ENCODE measurements at places on chromosomes 1 and 21.
A peak's percentile ranks its signal among the peaks of the same experiment; 100 is the strongest.

- peak; percentile 64 for DNase-seq
Measured at GRCh38 chr1:31715087-31715872, 11.5 kb upstream of the COL16A1 start.

DNA sequence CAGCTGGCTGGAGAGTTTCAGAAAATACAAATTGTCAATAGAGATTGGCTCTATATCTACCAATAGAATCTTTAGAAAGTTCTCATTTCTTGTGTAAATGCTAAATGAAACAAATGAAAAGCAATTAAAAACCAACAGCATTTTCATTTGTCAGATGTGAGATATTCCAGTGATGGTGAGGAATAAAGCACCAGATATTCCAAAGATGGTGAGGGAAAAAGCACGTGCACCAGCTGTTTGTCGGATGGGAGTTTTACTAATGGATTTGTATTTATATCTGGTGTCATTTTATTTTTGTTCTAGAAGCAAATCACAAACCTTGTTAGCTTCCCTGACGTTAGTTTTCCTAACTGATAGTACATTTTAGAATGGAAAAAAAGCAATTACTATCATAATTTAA is 188.8 kb downstream of the PCP4 start:
- no peak for DNase-seq

GRCh38 chr21:17610911-17611310 is 1.8 kb downstream of the BTG3 start:
- no peak for DNase-seq

DNA sequence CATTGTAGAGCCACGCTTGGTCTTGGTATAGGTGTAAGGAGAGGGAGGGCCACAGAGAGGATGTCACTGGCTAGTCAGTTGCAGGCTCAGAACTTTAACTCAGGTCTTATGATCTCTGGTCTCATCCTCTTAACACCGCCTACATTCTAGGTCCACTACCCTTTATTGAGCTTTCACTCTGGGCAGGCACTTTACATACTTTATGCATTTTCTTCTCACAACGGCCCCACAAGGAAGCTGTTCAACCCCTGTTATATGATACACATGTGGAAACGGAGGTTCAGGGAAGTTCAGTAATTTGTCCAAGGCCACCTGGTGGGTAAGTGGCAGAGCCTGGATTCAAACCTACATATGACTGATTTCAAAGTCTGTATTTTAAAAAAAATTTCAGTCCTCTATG is 25.3 kb upstream of the RCAN3 start:
- DNase-seq: no peak

GRCh38 chr1:84862810-84863251 is 30.2 kb downstream of the LPAR3 start:
- no peak for DNase-seq

DNA sequence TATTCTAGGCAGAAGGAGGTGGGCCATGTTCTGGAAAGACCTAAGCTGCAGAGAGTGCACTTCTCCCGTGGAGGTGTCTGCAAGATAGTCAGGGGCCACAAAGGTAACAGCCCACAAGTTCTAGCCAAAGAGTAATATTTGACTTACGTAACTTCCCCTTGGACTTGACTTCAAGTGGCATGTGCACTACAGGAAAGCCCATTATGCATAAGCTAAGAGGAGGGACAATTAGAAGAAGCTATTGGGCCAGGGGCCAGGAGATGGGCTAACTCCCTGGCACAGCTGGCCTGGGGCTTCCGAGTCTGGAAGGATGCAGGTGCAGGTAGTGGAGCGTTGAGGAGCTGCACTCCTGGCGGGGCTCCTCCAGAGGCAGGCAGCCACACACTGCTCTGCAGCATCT is 58.3 kb downstream of the ERG start:
- no peak for DNase-seq

DNA sequence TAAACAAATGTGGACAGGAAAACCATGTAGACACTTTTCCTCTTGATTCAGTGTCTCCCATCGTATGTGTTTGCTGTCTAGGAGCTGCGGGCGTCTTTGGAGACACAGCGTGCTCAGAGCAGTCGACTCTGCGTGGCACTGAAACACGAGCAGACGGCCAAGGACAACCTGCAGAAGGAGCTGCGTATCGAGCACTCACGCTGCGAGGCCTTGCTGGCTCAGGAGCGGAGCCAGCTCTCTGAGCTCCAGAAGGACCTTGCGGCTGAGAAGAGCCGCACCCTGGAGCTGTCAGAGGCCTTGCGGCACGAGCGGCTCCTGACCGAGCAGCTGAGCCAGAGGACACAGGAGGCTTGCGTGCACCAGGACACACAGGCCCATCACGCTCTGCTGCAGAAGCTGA is 27.2 kb upstream of the DIP2A start:
- DNase-seq: no peak

- no peak for DNase-seq
Measured at GRCh38 chr1:204530932-204531331, 14.7 kb downstream of the MDM4 start.

All from fibroblast of skin of left biceps (primary cell).